ENCODE measurements at places on chromosomes 7 and 10.

DNA sequence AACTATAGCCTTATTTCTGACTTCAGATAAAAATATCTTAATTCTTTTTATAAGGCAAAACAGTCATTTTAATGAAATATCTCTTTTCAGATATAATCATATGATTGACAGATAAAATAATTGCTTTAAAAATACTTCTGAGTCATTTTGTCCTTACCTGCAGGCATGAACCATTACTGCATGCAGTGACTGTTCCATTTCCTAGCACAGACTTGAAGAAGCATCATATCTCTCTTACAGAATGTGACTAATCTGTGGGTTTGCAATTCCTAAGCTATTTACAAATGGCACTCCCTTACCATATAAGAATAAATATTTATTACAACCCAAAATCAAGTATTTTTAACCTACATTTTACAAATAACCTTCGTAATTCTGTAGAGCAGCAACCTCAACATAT, 120.7 kb downstream of the SRPK2 start:
- DNase-seq, result peak; percentile 6
- no peaks in the 10 kb centered on the region for H3K27me3 ChIP-seq
- H3K27ac ChIP-seq, result peak overlapping the region; percentile 84

DNA sequence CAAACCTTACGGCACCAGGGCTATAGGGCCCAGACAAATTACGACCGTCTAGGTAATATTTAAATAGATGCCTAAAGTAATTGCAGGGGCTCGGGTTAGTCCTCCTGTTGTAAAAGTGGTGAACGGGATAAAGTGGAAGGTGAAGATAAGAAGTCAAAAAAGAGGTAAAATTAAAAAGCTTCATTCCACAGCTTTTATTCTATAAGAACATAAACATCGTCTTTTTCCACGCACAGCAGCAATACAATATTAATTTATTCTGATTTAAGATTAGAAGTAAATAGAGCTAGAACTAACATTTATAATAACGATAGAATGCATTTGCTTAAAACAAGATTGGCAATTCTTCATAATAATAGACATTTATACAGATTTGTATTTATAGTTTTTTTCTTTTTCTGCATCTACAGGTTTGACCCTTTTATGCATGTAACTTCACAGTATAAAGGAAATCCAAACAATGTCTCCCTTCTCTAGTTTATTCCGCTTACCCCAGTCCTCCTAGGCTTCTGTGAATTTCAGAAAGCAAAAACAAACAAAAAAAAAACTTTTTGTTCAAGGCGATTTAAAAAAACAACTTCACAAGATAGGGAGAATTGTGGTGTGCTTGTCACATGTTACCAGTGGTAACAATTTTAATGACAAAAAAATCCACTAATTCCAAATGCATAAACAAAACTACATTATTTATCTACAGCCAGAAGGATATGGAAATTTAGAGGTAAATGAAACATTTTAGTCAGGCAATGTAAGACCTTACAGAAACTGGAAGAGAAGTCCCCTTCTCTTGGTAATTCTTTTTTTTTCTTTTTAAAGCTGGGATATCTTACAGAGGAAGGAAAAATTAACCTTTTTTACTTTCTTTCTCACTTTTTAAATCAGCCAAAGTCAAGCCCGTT, 3.4 kb downstream of the HOXA10 start:
- H3K27me3 ChIP-seq, result peaks cover 59% of the 10 kb centered on the region
- no peak for DNase-seq

DNA sequence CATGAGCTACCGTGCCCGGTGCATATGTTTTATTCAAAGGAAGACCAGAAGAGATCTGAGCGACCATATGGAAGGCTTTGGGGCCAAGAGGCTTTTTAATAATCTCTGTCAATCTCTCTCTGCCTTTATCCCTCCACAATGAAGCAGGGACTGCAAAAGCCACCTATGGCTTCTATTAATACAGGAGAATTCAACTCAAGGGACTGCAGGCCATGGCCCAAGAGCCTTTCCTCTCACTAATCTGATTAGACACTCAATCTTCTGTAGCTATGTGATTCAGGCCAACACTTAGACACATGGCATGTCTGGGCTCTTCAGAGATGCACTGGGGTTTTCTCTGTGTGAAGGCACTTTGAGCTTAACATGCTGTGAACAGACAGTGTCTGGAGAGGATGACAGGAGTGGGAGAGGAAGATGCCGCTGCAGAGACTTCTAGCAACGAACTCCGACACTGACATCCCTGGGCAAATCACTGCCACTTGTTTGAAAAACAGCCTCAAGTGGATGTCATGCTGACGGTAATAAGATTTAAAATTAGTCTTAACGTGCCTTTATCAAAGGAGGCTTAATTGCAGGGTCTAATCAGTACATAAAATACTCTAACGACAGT, 114.4 kb upstream of the AOAH start:
- no peak overlapping the region for H3K27ac ChIP-seq
- H3K27me3 ChIP-seq, result no peaks in the 10 kb centered on the region
- no peak for DNase-seq

- H3K27me3 ChIP-seq, result no peaks in the 10 kb centered on the region
- H3K4me3 ChIP-seq, result no peak overlapping the region
- no peak for DNase-seq
- H3K27ac ChIP-seq, result no peak overlapping the region
- H3K36me3 ChIP-seq, result no peaks in the 10 kb centered on the region
Measured at GRCh38 chr10:100401631-100402328, 54.7 kb downstream of the SCD start.

- no peak for DNase-seq
- H3K4me3 ChIP-seq, result no peak overlapping the region
- H3K27me3 ChIP-seq, result no peaks in the 10 kb centered on the region
- H3K36me3 ChIP-seq, result peaks cover 6% of the 10 kb centered on the region
- peaks cover 17% of the 10 kb centered on the region for H3K4me1 ChIP-seq
Measured at GRCh38 chr10:70090013-70090412, 37.4 kb downstream of the MACROH2A2 start.

- H3K36me3 ChIP-seq, result peaks cover 19% of the 10 kb centered on the region
- no peak for DNase-seq
- H3K4me3 ChIP-seq, result no peak overlapping the region
- no peak overlapping the region for H3K27ac ChIP-seq
- no peaks in the 10 kb centered on the region for H3K27me3 ChIP-seq
- no peaks in the 10 kb centered on the region for H3K4me1 ChIP-seq
Measured at GRCh38 chr7:94547126-94547525, 37.5 kb downstream of the CASD1 start.

GRCh38 chr10:42961796-42962109, 115.1 kb upstream of the RET start:
- H3K4me1 ChIP-seq, result peaks cover 3% of the 10 kb centered on the region
- DNase-seq, result no peak
- no peak overlapping the region for H3K27ac ChIP-seq

DNA sequence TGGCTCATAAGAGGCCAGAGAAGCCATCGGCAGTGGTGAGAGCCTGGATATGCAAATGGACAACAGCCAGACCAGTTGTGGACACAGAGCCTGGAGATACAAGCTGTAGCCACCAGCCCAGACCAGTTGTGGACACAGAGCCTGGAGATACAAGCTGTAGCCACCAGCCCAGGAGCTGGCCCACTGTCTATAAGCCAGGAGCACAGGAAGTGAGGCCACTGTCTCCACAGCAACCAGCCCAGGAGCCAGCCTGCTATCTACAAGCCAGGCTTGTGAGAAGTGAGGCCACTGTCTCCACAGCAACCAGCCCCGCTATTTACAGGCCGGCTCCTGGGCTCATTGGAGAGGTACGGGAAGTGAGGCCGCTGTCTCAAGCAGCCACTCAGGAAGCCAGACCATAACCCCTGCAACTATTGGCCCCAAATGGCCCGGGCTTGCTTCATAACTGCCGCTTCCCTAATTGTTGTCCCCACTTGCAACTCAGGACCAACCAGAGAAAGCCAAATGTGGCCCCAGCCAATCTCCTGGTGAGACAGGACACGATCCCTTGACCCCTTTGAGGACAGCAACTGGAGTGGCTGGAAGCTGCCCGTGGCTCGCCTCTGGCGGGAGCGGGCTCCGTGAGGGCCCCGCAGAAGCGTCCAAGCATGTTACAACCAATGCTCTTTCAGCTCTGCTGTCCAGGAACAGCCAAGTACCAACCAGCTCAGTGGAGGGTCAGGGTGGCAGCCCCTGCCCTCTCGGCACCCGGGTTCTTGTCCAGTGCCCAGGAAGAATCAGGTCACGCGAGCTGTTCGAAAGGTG, 44.1 kb upstream of the CNPY1 start:
- no peak for DNase-seq
- H3K4me3 ChIP-seq, result no peak overlapping the region

- no peak overlapping the region for H3K27ac ChIP-seq
- H3K36me3 ChIP-seq, result no peaks in the 10 kb centered on the region
- no peak overlapping the region for H3K4me3 ChIP-seq
- H3K27me3 ChIP-seq, result peaks cover 2% of the 10 kb centered on the region
Measured at GRCh38 chr7:91280185-91280584, 16.0 kb downstream of the FZD1 start.

GRCh38 chr7:42065942-42066341, 171.1 kb downstream of the GLI3 start:
- no peak overlapping the region for H3K4me3 ChIP-seq
- H3K27ac ChIP-seq, result no peak overlapping the region
- no peak for DNase-seq
- H3K36me3 ChIP-seq, result no peaks in the 10 kb centered on the region
- no peaks in the 10 kb centered on the region for H3K4me1 ChIP-seq

DNA sequence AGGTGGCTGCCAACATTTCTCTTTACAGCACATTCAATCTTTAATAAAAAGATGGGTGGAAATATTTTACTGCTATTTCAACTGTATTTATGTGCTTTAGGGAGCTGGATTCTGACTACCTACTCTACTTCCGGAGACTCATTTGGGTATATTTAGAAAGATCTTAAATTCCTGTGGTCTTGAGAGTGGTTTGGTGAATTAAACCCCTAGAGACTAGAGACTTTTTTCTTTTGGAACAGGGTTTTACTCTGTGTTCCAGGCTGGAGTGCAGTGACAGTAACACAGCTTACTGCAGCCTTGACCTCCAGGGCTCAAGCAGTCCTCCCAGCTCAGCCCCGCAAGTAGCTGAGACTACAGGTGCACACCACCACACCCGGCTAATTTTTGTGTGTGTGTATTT, 79.0 kb upstream of the HABP2 start:
- no peak for DNase-seq
- no peaks in the 10 kb centered on the region for H3K36me3 ChIP-seq
- H3K27ac ChIP-seq, result no peak overlapping the region
- peaks cover 12% of the 10 kb centered on the region for H3K27me3 ChIP-seq

DNA sequence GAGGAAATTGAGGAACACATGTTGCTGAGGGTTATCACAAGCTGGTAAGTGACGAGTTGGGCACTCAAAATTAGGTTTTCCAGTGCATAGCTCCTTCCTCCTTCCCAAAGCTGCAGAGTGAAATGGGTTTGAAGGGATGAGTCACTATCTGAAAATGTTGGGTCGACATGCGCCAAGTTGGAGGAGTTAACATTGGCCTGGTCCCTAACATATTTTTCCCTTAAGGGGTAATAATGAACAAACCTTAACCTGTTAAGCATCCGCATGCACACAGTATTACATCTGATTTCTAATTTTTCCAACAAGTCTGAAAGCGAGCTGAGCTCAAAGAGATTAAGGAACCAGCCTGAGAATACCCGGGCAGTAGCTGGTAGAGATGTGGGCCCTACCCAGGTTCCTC, 20.7 kb upstream of the TECTB start:
- no peaks in the 10 kb centered on the region for H3K36me3 ChIP-seq
- H3K4me3 ChIP-seq, result no peak overlapping the region
- no peak for DNase-seq
- no peaks in the 10 kb centered on the region for H3K4me1 ChIP-seq
- H3K27ac ChIP-seq, result no peak overlapping the region

All from naive thymus-derived CD8-positive, alpha-beta T cell (primary cell).